A549 treated with CpdA at 1 μM for 4 hours (cell line): ENCODE measurements at places on chromosomes 6 and 20. TPM values are rescaled to one million over a fixed set of nuclear protein-coding genes. Genes with fewer than 3 reads are reported as not detected.

The NRN1 gene
- 0.49 to 0.79 TPM (median 0.71 TPM) in 5 replicates for total RNA-seq

The LTB gene
- 0.27 to 0.39 TPM (median 0.35 TPM) in 5 replicates for total RNA-seq

The OR2B6 gene
- 0.15 to 0.23 TPM (median 0.19 TPM) in 3 of 5 replicates, not detected in the others for total RNA-seq

The MUCL3 gene
- total RNA-seq, result 0.01 to 0.04 TPM (median 0.02 TPM) in 3 of 5 replicates, not detected in the others

The PPP1R18 gene
- 42.8 to 50.5 TPM (median 45.3 TPM) in 5 replicates for total RNA-seq

The FERMT1 gene
- 16.3 to 20.6 TPM (median 17.5 TPM) in 5 replicates for total RNA-seq

The MTHFD1L gene
- 33.8 to 45.0 TPM (median 41.8 TPM) in 5 replicates for total RNA-seq

The SLC13A3 gene
- total RNA-seq, result 0.05 to 0.09 TPM in 2 of 5 replicates, not detected in the others

The TGM3 gene
- total RNA-seq, result 0.03 to 0.21 TPM (median 0.07 TPM) in 3 of 5 replicates, not detected in the others

The FOXP4 gene
- 16.9 to 25.7 TPM (median 21.8 TPM) in 5 replicates for total RNA-seq

The LCA5 gene
- total RNA-seq, result 0.58 to 1.5 TPM (median 0.90 TPM) in 5 replicates

The SNAP25 gene
- 16.3 to 20.3 TPM (median 18.9 TPM) in 5 replicates for total RNA-seq

The PLEKHG1 gene
- total RNA-seq, result 0.28 to 0.50 TPM (median 0.40 TPM) in 5 replicates

The SRMS gene
- total RNA-seq, result not detected in 5 replicates

The TFAP2C gene
- total RNA-seq, result 12.8 to 17.1 TPM (median 15.8 TPM) in 5 replicates

The EEF1A1 gene
- 7,345 to 9,062 TPM (median 7,697 TPM) in 5 replicates for total RNA-seq

The SLC4A11 gene
- total RNA-seq, result 4.0 to 5.8 TPM (median 5.3 TPM) in 5 replicates

The PBX2 gene
- total RNA-seq, result 15.2 to 21.6 TPM (median 17.8 TPM) in 5 replicates

The HLA-DOA gene
- not detected in 5 replicates for total RNA-seq

The PHF1 gene
- 14.1 to 20.9 TPM (median 18.6 TPM) in 5 replicates for total RNA-seq

The LY6G6D gene
- not detected in 5 replicates for total RNA-seq

The RAET1L gene
- 0.18 to 0.49 TPM (median 0.27 TPM) in 5 replicates for total RNA-seq

The CD93 gene
- not detected in 5 replicates for total RNA-seq

The MMP24 gene
- 15.8 to 20.6 TPM (median 18.5 TPM) in 5 replicates for total RNA-seq

The CCN6 gene
- not detected in 5 replicates for total RNA-seq

The KLHDC3 gene
- 25.6 to 34.3 TPM (median 29.9 TPM) in 5 replicates for total RNA-seq

The SPATA25 gene
- total RNA-seq, result 0.34 to 0.87 TPM (median 0.70 TPM) in 5 replicates

The GSTA1 gene
- not detected in 5 replicates for total RNA-seq

The NOTCH4 gene
- 0.48 to 0.83 TPM (median 0.61 TPM) in 5 replicates for total RNA-seq

The SEL1L2 gene
- total RNA-seq, result not detected in 5 replicates

The C20orf144 gene
- total RNA-seq, result 0.06 to 0.18 TPM (median 0.09 TPM) in 5 replicates

The PKIB gene
- 0.36 to 1.4 TPM (median 0.66 TPM) in 5 replicates for total RNA-seq

The OR2H2 gene
- total RNA-seq, result not detected in 5 replicates

The GGTLC1 gene
- not detected in 5 replicates for total RNA-seq
